ENCODE measurements at places on chromosomes 2 and 18.
A peak's percentile ranks its signal among the peaks of the same experiment; 100 is the strongest.

DNA sequence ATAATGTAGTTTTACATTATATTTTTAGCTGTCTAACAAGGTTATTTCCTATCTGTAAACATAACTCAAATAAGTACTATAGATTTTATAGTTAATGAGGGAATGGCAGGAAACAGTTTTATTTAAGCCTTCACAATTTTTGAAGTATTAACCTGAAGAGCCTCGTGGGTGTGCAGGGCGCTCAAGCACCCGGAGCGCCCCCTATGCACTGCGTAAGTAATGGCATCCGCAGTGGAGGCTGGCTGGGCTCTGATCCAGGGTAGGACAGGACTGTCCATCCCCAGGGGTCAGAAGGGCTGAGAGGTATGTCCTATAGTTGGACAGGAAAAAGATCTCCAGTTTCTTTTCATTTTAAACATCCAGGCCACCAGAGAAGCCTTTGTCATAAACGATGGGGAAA lies 8.2 kb upstream of the GBX2 start:
- DNase-seq = no peak

GRCh38 chr18:62584241-62585120 lies 61.7 kb downstream of the ZCCHC2 start:
- peak; percentile 40 for DNase-seq

DNA sequence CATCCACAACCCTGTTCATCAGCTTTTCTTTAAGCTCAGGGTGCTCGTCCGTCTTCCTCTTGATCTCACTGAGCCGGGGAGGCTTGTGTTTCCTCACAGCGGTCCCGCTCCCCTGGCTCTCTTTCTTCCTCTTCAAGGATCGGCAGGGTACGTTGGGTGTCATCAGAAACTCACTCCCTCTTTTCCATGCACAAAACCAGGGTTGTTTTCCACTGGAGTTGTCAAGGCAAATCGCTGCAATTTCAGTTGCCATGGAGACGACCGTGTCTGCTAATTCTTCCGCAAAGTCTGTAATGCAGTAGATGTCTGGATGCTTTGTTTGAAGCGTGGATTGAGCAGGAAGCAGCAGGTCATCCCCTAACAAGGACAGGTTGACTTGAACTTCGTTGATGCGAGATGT lies 146.4 kb downstream of the DAW1 start:
- DNase-seq = no peak

GRCh38 chr18:2302628-2303516 lies 268.4 kb downstream of the METTL4 start:
- no peak for DNase-seq

DNA sequence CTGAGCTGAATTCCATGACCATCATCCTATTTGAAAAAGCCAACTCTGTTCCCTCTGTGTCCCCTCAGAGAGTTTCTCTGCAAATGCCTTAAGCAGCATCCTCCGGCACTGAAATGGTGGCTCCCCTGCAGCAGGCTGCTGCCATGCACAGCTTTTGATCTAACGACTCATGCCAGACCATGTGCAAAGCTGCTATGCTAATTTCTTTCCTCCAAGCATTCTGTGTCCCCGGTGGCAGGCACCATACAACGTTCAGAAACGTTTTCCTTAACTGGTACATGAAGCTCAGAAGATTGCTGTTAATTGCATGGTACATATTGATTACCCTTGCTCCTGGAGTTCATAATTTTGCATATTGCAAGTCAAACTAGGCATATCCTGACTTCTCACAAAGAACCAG lies 336.8 kb downstream of the RBM43 start:
- no peak for DNase-seq

DNA sequence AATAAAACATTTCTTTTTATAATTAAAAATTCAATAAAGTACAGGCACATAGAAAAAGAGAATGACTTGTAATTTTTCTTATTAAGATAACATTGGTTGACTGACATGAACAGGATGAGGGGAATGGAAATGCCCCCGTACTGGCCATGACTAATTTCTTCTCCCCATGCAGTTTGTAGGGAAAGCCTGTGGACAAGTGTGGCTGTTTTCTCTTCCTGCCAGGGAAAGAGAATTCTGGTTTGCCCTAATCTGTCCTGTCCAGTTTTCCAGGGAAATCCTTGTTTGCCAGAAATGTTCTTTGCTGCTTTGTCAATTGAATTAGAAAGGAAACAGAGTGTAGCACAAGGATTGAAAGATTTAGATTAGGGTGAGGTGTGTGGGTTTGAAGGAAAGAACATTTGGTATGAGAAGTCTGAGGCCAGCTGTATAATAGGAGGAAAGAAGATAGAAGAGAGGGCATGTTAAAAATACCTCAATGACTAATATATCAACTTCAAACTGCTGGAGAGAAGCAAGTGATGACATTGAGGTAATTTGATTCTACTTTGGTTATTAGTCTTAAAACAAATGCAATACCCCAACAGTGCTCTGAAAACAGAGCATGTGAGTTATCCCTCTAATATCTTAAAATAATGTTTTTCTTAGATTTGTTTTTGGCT lies 593.9 kb upstream of the ZNF804A start:
- no peak for DNase-seq

DNA sequence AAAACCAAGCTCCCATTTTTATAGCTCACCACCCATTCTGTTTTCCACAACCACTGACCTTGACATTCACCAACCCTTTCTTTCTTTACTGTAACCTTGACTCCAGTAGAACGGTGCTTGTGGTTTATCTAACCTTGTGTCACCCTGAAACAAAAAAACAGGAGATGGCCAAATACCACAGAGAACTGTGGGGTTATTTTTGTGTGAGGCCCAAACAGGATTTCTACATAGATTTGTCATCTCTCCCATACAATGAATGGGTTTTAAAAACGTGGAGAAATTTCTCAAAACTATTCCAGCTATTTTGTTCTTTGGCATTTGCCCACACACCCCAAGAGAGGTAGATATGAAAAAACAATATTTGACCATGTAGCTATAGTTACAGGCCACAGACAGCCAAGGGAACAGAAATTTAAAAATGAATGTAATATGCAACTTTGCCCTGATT lies 231.3 kb upstream of the TANK start:
- DNase-seq = no peak

DNA sequence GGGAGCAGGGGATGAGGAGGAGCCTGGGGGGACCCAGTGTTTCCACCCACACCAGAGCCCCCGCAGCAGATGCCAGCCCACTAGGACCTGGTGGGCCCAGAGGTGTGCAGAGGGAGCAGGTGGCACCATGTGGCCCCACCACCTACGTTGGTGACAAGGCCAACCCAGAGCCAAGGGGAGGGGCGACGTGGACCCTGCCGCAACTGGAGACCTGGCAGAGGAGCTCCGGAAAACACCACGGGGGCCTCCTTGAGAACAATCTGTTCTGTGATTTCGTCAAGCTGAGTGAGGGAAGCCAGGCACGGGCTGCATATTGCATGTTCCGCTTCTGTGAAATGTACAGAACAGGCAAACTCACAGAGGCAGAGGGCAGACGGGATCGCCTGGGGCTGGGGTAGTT lies 49.1 kb upstream of the GPC1 start:
- no peak for DNase-seq

GRCh38 chr2:69685321-69686048 lies 41.9 kb upstream of the AAK1 start:
- DNase-seq = no peak

GRCh38 chr2:188852772-188853171 lies 121.4 kb upstream of the COL3A1 start:
- DNase-seq = no peak

GRCh38 chr2:68838641-68839040 lies 32.6 kb downstream of the BMP10 start:
- DNase-seq = no peak

DNA sequence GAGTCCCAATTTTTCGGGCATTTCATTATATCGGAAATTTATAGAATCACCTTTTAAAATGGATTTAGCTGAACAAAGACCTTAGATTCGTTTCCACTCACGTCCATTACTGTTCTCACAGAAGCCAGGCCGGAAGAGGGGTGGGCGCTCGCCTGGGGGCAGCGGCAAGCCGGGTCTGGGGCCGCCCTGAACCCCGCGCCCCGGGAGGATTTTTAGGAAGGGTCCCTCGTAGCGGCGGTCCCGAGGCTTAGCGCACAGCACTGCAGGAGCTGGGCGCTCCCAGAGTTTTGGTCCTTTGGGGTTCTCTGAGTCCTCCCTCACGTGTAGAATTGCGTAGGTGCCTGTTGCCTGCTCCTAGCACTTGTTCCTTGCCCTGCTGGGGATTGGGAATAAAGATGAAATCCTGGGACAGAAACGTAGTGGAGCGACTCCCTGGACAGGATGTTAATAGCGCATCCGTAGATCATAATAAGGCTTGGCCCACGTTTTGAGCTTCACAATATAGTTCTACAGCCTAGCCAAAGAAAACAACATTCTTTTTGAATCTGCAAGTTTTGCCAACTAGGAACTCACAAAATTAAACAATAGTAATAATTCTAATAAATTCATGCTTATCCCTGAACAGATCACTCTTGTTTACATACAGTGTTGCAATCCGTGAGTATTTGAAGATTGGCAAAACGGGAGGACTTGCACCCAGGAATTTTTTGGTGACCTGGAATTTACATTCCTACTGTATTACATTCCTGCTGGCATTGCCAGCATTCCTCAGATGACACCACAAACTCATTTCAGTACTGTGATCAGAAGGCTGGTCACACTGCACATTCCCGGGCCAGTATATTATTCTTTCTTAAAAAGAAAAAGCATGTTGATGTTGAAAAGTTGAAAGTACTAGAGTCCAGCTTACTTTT lies 875 bp downstream of the C18orf63 start:
- DNase-seq = no peak

DNA sequence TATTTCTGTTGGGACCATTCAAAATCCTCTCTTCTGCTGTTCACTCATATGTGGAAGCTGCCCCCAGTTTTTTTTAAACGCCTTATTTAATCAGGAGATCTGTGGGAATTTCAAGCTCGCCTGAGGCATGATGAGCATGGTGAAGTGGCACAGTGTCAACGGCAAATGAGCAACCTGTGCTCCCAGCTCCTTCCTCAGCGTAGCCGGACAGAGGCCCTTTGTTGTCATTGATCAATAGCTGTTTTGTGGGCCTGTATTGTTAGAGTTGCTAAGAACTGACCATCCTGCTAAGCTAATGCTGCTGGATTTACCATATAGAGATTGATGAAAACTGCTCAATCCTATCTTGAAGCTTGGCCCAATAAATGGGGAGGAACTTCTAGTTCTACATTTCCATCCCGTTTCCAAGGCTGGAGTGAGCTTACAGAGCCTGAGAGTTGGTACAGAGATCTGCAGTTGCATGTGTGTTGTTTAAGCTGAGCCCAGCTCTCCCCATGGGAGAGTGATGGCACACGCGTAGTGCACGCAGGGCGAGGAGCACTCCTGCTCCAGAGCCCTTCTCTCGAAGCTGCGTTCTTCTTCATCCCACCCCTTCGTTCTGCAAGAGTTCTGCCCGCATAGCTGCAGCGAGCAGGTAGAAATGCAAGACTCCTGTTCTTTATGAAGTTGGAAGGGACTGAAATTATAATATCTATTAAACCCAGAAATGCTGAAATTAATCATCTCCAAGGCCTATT lies 108.8 kb downstream of the RTN4 start:
- DNase-seq = no peak

GRCh38 chr2:144225076-144225475 lies 294.8 kb downstream of the ZEB2 start:
- DNase-seq = no peak

GRCh38 chr2:106845716-106846115 lies 40.3 kb downstream of the ST6GAL2 start:
- no peak for DNase-seq

DNA sequence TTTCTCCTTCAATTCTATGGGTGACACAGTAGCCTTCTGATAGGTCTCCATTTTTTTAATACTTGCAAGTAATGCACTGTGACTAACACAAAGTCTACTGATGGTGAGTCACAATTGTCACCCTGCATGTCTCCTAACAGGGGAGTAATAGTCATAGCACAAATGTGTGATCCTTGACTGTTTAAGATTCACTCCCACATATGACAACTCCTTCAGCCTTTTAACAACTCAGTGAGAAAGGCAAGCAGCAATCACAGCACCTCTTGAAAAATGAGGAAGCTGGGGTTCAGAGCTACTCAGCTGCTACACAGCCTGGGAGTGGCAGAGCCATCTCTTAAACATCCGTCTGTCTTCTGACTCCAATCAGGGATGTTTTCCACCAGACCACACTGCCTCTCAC lies 63.8 kb downstream of the EHD3 start:
- no peak for DNase-seq

DNA sequence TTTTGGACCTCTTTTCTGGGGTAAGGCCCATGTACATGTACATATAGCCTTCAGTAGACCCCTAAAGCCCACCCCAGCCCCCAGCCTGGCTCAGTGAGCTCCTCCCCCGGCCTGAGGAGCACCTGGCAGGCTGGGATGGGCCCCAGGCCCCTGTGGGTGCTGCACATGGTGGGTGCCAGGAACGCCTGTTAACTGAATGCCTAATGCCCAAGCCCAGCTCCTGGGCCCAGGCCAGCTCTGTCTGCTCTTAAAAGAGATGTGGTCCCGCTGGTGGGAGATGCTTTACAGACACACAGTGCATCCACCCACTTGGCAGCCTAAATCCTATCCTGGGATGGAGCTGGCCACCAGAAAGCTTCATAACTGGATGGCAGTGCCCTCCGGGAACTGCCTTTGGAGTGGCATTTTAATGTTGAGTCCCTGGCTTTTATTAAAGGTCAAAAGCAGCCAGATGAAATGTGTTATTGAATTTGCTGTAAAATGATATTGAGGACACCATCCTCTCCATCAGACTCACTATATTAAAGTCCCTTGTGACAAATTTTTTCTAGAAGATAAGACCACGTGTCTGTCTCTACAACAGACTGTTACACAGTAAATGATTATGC lies 7.7 kb upstream of the OXER1 start:
- DNase-seq = no peak

GRCh38 chr2:66850376-66850775 lies 415.5 kb downstream of the MEIS1 start:
- no peak for DNase-seq

- DNase-seq = no peak
These were observed 61.8 kb upstream of the CDC42EP3 start for GRCh38 chr2:37733251-37733650.

DNA sequence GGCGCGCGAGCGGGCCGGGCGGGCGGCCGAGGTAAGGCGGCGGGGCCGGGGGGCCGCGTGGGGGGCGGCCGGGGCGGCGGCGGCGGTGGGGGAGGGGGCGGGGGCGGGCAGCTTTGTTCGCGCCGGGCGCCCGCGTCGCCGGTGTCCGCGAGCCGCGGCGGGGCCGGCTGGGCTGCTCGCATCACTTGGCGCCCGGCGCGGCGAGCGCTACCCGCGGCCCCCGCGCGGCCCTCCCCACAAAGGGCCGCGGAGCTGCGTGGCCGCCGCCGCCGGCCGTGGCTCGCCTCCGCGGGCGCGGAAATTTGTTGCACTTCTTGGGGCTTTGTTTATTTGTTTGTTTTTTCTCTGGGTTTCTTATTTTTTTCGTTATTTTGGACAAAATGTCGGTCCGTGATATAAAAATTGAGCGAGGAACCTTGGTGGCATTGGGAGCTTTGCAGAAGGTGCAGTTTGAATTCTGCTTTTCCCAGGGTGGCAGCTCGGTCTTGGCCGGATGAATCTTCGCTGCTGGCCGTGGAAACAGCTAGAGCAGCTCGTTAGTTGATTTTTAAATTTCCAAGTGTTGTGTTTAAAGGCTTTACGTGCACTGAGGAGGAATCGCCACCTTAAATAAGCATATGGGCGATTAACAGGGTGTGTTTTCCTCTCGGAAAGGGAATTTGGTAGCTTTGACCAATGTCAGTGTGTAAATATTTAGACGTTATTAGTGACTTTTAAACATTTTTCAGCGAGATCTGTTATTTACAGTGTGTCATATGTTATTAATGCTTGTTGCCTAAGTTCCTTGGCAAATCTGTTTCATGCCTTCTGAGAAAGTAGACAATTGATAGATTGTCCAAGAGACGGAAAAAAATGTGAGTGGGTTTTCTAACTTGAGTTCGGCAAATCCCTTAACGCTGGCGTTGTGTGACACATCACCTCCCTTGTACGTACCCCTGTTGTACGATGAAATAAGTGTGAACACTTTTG lies 822 bp downstream of the UBE2E3 start:
- peak; percentile 3 for DNase-seq

Data from stimulated activated CD8-positive, alpha-beta memory T cell treated with anti-CD3 and anti-CD28 coated beads, Interleukin-15, amount 100 ng/mL, for 24 hours (primary cell).